ENCODE measurements at places on chromosomes 1 and 21.

- peak; percentile 4 for DNase-seq
These were observed 74.4 kb downstream of the CAMTA1 start for GRCh38 chr1:6859415-6860343.

DNA sequence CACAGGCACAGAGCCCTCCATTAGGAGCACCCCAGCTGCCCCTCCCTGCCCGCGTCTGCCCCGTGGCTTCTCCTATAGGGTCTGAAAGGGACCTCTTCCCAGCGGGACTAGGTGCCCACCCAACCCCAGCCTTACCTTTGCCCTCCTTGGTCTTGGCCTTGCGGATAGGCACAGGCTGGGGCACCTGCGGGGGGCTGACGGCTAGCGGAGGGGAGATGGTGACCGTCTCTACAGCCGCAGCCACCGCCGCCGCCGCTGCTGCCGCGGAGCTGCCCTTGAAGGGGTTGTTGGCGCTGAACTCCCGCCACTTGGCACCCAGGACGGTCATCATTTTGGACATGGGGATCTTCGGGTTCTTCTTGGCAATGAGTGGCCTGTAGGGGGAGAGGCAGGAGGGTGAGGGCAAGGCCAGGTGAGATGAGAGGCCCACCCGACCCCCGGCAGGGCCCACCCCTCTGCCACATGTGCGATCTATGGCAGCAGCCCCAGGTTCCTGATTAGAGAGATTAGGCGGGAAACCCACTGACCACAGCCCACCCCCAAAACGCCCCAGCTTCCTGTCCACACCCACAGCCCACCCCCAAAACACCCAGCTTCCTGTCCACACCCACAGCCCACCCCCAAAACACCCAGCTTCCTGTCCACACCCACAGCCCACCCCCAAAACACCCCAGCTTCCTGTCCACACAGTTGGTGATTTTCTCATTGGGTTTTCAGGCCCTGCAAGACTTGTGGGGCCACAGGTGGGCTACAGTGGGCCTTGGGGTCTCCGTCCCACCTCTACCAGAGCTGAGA, 25.4 kb downstream of the CHD5 start:
- no peak for DNase-seq

- no peak for DNase-seq
These were observed 76.8 kb downstream of the TCP10L start for GRCh38 chr21:32508558-32508957.

GRCh38 chr1:150777544-150777943, 12.0 kb upstream of the CTSS start:
- DNase-seq: no peak

- no peak for DNase-seq
These were observed 16.0 kb downstream of the PSRC1 start for GRCh38 chr1:109266965-109267364.

- no peak for DNase-seq
These were observed 301.3 kb downstream of the SIPA1L2 start for GRCh38 chr1:232328486-232329102.

- DNase-seq: no peak
These were observed at the start of gene TFF1 for GRCh38 chr21:42366292-42367010. TFF1 (minus strand) TSS chr21:42366535; CDS start chr21:42366495, 40 bp downstream.

- no peak for DNase-seq
These were observed 39.7 kb upstream of the WASF2 start for GRCh38 chr1:27529704-27530018.

- DNase-seq: no peak
These were observed 17.8 kb downstream of the C1orf116 start for GRCh38 chr1:207014728-207015127.

DNA sequence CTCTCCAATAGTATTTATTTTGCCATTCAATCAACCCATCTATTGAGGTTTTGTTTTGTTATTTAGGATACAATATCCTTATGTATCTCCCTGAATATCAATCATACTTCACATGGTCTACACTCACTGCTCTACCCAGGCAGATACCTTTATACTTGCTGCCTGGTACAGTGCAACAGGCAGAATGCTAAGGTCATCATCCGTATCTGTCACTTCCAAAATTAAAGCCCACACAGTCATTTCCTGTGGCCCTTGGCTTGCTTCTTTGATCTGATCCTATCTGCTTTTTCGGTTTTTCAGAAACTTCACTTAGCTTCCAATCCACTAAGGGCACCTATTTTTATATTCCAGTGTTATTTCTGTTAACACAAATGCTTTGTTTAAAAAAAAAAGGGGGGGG, 22.3 kb upstream of the ZZZ3 start:
- no peak for DNase-seq

- peak; percentile 44 for DNase-seq
These were observed 59.2 kb downstream of the ABCA4 start for GRCh38 chr1:94061513-94062443.

DNA sequence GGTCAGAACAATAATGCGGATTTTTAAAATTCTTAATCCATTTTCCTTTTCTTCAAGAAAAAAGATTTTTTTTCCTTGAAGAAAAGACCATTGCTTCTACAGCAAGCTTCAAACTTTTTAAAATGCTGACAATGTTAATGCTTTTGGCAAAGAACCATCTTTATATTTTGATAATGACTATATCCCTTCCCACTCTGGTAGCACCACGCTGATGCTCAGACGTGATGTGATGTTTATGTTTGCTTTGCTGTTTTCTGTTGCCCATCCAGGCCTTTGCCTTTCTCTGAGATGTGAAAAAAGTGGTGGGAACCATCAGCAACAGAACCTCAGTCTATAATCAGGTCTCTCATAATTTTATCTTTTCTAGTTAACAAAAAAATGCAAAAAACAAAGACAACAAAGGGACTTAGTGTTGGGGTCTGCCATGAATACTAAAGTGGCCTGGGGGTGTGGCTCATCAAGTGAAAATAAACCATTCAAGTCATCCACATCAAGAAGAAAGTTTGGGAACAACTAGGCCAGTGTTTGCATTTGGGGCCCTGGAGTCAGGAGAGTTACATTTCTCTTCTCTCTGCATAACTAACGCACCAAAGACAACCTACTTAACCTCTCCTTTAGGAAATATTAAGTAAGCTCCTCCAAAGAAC, 244.6 kb upstream of the DMRTA2 start:
- no peak for DNase-seq

DNA sequence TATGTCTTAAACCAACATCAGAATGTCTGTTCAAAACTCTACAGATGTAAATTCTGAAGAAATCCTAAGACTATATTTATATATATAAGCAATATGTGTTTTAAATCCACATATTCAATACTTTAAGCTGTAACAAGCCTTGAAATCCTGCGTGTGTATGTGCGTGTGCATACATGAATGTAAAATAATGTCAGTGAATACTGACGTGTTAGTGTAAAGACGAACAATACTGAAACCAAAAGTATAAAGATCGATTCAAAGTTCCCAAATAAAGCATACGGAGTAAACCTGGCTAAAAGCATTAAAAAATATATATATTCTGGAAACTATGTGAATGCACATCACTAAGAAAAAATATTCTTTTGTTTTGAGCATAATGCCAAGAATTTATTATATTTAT, 668.6 kb upstream of the NCAM2 start:
- DNase-seq: no peak

DNA sequence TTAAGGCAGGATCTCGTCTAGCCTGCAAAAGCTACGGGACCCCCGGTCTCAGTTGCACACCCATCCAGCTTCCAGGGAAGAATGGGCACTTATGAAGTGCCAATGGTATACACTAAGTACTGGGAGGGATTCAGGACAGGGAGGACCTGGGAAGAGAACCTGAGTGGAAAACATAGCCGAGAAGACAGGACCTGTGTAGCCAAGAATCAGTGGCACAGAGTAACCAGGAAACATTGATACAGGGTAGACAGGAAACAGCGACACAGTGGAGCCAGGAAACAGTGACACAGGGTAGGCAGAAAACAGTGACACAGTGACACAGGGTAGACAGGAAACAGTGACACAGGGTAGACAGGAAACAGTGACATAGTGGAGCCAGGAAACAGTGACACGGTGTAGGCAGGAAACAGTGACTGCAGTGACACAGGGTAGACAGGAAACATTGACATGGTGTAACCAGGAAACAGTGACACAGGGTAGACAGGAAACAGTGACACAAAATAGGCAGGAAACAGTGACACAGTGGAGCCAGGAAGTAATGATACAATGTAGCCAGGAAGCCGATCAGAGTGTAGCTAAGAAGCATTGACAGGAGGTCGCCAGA, 138.0 kb upstream of the ARHGEF16 start:
- no peak for DNase-seq

GRCh38 chr1:241999026-241999425, at the start of gene MAP1LC3C:
MAP1LC3C (minus strand) TSS chr1:241999098; CDS start chr1:241999008, 90 bp downstream.
- no peak for DNase-seq

DNA sequence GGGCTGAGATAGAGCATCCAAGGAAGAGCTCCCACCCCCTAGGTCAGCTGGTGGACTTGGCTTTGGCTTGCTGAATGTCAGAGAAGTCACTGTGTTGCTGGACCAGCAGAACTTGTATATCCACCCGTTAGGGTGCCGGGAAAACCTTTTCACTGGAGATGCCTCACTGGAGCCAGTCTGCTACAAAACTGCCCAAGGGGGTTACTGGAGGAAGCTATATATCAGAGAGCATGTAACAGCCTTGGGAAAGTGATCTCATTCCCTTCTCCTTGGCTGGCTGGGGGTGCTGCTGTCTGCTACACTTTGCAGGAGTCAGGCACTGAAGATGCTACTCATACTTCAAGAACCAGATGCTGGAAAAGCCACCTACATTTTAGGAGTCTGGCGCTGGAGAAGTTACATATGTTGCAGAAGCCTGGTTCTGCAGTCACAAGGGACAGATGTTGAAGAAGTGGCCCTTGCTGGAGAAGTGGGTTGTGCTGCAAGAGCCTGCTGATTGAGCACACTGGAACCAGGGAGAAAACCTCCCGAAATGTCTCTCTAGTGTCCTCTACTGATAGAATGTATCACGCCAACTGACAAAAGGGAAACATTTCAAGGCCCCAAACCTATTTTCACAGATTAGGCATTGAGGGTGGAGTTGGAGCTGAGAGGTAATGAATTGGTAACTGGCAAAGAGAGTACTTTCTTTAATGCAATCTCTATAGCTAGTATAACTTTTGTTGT, 250.6 kb downstream of the SPATA17 start:
- DNase-seq: no peak

GRCh38 chr1:54003249-54003646, 14.7 kb downstream of the LDLRAD1 start:
- no peak for DNase-seq

DNA sequence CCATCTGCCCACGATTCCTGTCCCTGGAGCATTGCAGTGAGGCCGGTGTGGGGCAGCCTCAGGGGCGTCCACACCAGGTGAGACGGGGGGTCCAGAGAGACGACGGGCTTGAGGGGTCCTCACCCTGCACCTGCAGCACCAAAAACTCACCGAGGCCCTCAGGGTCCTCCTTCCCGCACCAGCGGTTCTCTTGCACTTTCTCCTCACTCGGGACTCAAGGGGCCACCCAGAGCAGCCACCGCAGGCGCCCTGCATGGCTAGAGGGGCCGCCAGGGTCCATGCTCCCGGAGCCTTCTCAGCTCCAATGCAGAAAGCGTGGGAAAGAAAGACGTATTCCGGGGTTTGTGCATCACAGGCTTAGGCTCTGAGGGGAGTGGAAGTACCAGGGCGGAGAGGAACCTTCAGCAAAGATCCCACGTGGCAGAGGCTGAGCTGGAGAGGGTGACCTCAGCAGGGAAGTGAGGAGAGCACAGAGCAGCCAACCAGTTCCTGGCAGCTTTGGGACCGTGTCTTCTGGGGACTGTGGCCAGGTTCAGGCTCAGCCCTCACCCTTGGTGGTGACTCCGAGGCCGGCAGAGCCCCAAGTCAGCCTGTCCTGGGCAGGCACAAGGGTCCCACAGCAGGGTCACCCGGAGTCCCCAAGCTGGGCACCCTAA, 19.5 kb upstream of the COL6A2 start:
- no peak for DNase-seq

- DNase-seq: no peak
These were observed 5.6 kb upstream of the PCBP3 start for GRCh38 chr21:45637883-45638282.

All from erythroblast (primary cell).